ENCODE measurements at places on chromosomes 1 and 21. TPM values are rescaled to one million over a fixed set of nuclear protein-coding genes. Genes with fewer than 3 reads are reported as not detected.

DNA sequence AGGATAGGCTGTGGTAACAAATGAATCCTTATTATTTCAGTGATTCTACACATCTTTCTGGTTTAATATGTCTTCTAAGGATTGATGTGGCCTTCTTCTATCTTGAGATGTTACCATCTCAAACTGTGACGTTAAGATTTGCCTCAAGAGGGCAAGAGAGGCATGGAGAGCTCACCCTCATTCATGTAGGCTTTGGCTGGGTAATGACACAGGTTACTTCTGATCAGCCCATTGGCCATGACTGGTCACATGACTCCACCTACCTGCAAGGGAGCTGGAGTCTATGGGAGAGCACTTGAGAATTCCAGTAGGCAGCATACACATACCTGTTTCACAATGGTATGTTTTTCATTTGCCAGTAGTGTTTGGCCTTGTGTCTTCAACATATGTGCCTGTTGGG is 30.0 kb downstream of the CACHD1 start:
- no peak for DNase-seq
- no peaks in the 10 kb centered on the region for H3K36me3 ChIP-seq
- H3K4me1 ChIP-seq = peaks cover 5% of the 10 kb centered on the region
- H3K27me3 ChIP-seq = peaks cover 15% of the 10 kb centered on the region
- H3K27ac ChIP-seq = no peak overlapping the region

DNA sequence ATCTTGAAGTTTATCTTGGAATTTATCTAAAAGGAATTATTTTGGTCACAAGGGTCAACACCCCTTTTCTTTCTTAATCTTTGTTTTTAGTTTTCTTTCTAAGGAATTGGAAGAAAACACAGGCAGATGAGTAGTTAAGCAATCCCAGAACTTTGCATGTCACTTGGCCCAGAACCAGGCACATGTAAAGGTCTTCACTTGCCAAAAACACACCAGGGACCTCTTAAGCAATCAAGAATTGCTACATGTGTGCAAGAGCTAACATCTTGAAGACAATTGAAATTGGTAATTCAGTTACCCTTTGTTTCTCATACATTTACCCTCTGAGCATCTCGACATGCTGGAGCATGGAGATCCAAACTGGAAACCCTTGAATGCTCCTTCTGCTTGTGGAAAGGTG is 114.2 kb downstream of the ZC3H11B start:
- no peak for DNase-seq
- no peak overlapping the region for H3K27ac ChIP-seq
- H3K36me3 ChIP-seq = no peaks in the 10 kb centered on the region

DNA sequence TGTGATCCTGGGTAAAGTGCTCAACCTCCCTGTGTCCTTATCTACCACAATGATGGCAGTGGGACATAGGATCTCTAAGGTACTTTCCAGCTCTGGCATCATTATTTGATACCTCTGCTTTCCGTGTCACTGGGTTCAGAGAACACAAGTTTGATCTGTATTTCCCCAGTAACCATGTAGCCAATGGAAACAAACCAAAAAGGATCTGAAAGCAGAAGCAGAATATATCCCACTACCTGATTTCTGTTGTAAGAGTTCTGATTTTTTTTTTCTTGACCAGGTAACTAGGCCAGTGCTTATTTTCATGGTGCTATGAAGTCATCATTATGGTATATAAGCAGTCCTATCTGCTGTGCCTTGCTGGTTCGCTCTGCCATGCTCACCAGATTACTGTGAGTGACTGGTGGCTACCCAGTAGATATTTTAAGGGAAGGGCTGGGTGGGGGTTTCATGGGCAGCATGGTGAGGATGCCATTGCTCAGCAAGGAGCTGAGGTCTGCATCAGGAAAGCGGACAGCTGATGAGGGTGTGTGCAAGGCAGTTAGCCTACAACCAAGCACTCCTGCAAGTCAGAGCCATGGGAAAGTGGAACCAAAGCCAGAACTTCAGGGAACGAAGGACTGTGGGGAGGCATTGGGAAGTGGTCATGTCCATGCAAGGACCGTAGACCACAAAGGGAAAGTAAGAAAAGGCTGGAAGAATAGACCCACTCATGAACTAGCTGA is 104.9 kb upstream of the EDEM3 start:
- no peak overlapping the region for H3K27ac ChIP-seq
- H3K27me3 ChIP-seq = peaks cover 2% of the 10 kb centered on the region
- H3K4me3 ChIP-seq = no peak overlapping the region
- no peaks in the 10 kb centered on the region for H3K36me3 ChIP-seq

GRCh38 chr21:43597052-43597451 is 62.2 kb downstream of the HSF2BP start:
- no peak overlapping the region for H3K4me3 ChIP-seq
- H3K27me3 ChIP-seq = peaks cover 37% of the 10 kb centered on the region
- H3K27ac ChIP-seq = peak overlapping the region; percentile 16
- no peaks in the 10 kb centered on the region for H3K36me3 ChIP-seq

- H3K4me1 ChIP-seq = peaks cover 56% of the 10 kb centered on the region
- DNase-seq = no peak
- H3K27me3 ChIP-seq = no peaks in the 10 kb centered on the region
- H3K4me3 ChIP-seq = peak overlapping the region; percentile 32
Observed at GRCh38 chr1:52059321-52059720, 3.2 kb downstream of the BTF3L4 start.

Gene TMPRSS2
- total RNA-seq = not detected

Gene KRTAP13-3
- total RNA-seq = not detected

- no peaks in the 10 kb centered on the region for H3K27me3 ChIP-seq
- no peak for DNase-seq
- no peaks in the 10 kb centered on the region for H3K36me3 ChIP-seq
- no peaks in the 10 kb centered on the region for H3K4me1 ChIP-seq
- H3K4me3 ChIP-seq = no peak overlapping the region
Observed at GRCh38 chr1:1285102-1285571, 4.9 kb downstream of the SCNN1D start.

Gene MCOLN3
- 1.3 TPM for total RNA-seq
